ENCODE measurements at places on chromosomes 3 and 15. TPM values are rescaled to one million over a fixed set of nuclear protein-coding genes. Genes with fewer than 3 reads are reported as not detected.

TM4SF18 gene
- total RNA-seq, result 148 TPM

GP9 gene
- not detected for total RNA-seq

DNA sequence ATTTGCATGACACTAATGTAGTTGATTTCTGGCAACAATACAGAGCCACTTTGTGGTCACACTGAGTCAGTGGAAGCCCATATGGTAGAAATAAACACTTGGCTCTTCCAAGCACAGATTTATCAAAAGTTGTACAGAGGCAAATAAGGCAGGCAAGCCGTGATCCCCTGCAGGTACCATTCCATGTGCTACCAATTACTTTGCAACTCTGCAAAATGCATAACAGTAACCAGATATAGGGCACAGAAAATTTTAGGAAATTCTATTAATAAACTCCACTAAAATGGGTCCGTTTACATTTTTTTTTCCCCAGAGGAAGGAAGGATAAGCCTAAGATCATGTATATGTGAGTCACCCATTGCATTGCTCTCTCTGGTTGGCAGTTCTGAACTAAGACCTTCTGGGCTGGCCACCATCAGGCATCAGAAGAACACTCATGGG lies 103.1 kb upstream of the PTX3 start:
- no peak for DNase-seq

DNA sequence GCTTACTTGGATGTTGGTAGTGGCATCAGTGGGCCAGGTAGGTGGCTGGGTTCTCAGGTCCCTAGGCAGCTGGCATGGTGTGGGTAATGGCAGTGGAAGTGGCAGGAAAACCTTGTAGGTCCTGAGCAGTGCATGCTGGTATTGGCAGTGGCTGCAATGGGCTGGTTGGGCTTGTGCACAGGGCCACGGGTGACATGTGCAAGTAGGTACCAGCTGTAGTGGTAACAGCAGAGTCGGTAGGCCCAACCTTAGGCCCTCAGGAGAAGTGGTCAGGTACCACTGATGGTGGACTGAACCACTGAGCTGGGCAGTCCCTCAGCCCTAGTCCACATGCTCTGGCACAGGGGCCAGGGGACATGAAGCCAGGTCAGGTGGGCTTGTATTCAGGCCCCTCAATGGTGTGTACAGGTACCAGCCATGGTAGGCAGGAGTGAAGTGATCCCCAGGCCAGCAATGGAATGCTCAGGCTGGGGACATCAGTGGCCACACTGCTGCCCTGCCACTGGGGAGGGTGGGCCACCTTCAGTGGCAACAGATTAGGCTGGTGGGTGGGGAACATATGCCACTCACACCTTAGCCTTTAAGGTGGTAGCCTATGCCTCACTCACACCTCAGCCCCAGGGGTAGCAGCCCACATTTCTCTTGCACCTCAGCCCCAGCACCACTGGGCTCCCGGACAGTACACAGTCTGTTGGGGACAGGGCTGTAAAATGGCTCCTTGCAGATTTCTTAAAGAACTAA lies 118.1 kb downstream of the LRRK1 start:
- no peak for DNase-seq

GRCh38 chr15:28265334-28266019 lies 56.5 kb downstream of the HERC2 start:
- no peak for DNase-seq

DNA sequence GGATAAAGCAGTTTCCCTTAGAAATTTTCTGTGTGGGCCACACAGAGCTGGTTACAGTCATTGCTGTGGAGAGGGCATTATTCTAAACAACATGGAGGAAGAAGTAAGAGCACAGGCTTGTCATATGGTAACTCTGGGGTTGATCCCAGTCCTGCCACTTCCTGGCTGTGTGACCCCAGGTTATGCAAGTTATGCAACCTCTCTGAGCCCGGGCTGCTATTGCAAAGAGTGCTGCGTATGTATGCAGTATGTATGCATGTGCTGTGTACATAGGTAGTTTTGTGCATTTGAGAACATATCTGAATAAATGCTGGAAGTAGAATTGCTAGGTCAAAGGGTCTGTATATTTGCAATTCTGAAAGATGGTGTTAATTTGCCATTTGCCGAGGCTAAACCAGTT lies 9.2 kb downstream of the SPSB4 start:
- DNase-seq, result no peak

GRCh38 chr3:4107430-4107829 lies 195.7 kb upstream of the SETMAR start:
- DNase-seq, result no peak

DNA sequence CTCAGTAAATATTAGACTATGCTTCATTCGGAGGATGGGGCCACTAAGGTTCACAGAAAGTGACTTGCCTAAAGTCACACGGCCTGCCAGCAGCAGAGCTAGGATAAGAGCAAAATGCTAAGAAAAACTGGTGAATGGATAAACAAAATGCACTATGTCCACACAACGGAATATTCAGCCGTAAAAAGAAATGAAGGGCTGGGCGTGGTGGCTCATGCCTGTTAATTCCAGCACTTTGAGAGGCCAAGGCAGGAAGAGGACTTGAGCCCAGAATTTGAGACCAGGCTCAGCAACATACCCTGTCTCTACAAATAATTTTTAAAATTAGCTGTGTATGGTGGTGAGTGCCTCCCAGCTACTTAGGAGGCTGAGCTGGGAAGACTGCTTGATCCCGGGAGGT lies 7.7 kb downstream of the TKT start:
- no peak for DNase-seq

FRMD5 gene
- 3.2 TPM for total RNA-seq

PAQR5 gene
- total RNA-seq, result not detected

- no peak for DNase-seq
Measured at GRCh38 chr3:149470381-149470780, 4.1 kb upstream of the TM4SF4 start.

ZBBX gene
- 0.47 TPM for total RNA-seq

FEZF2 gene
- not detected for total RNA-seq

GRCh38 chr15:58762731-58763130 lies 8.4 kb upstream of the MINDY2 start:
- DNase-seq, result no peak
